ENCODE measurements at places on chromosomes 11 and 22. TPM values are rescaled to one million over a fixed set of nuclear protein-coding genes. Genes with fewer than 3 reads are reported as not detected.

- DNase-seq = no peak
Observed at GRCh38 chr11:56331861-56332491, 13.9 kb upstream of the OR8K1 start.

DNA sequence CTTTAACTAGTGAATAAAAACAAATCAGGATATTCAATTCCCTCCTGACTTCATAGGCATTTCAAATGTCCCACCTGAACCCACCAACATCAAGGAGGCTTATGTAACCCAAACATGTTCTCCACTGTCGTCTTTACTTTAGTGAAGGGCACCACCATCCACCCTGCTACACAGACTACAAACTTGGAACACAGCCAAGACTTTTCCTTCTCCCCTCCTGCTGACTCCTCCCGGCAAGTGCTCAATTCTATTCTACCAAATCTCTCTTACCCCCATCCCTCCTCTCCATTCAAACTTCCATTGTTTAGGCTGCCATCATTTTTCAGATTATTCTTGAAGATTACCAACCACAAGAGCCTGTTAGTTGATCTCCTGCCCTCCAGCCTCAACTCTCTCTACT lies 24.3 kb downstream of the SAAL1 start:
- no peak for DNase-seq

- no peak for DNase-seq
Observed at GRCh38 chr22:44814266-44815098, 62.1 kb downstream of the ARHGAP8 start.

DNA sequence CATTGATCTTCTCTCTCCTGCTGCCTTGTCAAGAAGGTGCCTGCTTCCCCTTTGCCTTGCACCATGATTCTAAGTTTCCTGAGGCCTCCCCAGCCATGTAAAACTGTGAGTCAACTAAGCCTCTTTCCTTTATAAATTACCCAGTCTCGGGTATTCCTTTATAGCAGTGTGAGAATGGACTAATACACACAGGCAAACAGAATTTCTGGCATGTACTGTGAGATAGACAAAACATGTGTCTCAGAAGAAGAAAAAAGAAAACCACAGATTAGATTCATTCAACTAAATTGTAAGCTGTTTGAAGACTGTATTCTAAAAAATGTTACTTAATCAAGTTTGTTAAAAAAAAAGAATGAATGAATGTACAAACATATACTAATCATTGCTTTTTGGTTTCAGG lies 1.5 kb upstream of the MMP20 start:
- DNase-seq = no peak

GRCh38 chr11:75673977-75674582 lies 5.2 kb upstream of the MAP6 start:
- DNase-seq = no peak

- no peak for DNase-seq
Observed at GRCh38 chr11:47857892-47858543, 9.9 kb upstream of the NUP160 start.

DNA sequence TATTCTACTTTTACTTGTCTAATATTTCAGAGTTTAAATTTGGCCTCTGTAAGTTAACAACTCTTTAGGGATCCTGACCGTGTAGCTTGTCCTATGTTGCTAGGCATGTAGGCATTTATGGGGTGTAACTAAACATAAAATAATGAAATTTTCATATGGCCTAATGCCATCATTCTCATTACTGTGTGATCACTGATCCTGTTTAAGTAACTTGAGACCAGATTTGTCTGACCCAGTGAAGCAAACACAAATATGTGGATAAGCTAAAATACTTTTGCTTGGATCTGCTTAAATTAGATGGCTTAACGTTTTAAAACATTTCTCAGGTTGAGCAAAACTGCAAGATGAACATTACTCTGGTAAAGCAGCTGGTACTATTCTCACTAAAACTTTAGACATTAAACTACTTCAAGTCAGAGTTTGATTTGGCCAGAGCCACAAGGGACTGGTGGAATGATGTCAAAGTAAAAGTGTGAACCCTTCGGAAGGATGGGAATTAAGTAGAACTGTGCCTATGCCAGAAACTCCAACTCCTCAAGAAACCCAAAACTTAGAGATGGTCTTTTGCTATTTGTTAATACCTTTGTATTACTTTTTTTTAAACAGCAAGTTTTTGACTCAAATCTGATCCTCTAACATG lies 12.5 kb downstream of the QSER1 start:
- DNase-seq = no peak

- DNase-seq = no peak
Observed at GRCh38 chr11:68003846-68004550, at the start of gene UNC93B1. TSS of gene UNC93B1 (minus strand) at chr11:68004097. CDS start at chr11:68004043, 54 bp downstream.

GRCh38 chr11:47104261-47104950 lies 72.3 kb downstream of the ARFGAP2 start:
- DNase-seq = no peak

DNA sequence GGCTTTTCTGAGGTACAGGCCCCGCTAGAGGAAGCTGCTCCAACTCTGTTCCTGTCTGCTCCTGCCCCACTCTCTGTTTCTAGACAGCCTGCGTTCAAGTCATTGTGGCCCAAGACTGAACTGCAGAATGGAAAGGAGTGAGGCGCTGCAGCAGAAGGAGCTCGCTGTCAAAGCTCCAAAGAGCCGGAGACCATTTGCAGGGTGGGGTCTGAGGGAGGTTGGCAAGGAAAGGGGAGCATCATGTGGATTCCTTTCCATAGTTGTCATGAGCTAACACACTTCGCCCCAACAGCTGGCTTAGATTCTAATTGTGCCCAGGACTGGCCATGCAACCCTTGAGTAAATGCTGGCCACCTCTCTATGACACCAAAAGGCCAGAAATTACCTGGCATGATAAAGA lies 18.8 kb downstream of the APOL4 start:
- no peak for DNase-seq

DNA sequence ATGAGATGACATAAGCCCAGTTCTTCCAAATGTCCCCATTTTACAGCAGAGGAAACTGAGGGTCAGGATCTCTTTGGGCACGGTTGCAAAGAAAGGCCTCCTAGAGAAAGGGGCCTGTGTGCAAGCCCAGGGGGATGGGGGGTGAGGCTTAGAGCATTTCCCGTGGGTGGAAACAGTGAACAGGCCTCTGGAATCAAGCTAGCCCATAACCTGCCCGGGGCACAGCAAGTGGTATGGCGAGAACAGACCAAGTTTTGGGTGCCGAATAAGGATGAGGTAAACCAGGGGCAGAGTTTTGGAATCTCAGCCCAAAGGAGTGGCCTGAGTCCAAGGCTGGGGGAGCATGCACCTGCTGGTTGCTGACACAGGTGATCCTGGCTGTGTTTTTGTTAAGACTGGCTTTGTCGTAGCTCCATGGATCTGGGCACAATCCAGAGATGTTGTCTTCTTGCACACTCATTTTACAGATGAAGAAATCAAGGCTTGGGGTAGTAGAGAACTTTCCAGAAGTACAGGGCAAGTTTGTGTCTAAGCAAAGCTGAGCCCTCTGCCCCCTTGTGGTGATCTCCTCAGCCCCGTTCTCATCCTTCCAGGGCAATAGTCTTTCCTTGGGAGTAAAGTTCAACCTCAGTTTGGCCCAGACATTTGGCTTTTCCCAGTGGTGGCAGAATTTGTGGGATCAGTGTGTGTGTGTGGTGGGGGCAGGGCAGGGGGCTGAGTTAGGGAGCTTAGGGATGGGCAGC lies 53.5 kb upstream of the MYEOV start:
- DNase-seq = no peak

Gene CSNK1E
- total RNA-seq = 71.4 TPM

Gene MS4A3
- total RNA-seq = 0.69 TPM

Gene WNT7B
- 3.1 TPM for total RNA-seq

Gene HSCB
- 13.2 TPM for total RNA-seq

Gene PHF21B
- total RNA-seq = 0.63 TPM

Gene ZPR1
- 17.9 TPM for total RNA-seq

Gene RFPL3
- total RNA-seq = not detected

Gene HEPACAM
- total RNA-seq = not detected

Gene OR2AT4
- 0.05 TPM for total RNA-seq
